ENCODE measurements at places on chromosomes 16 and 17. TPM values are rescaled to one million over a fixed set of nuclear protein-coding genes. Genes with fewer than 3 reads are reported as not detected.

The TBC1D28 gene
- total RNA-seq, result 0.18 TPM

The TPPP3 gene
- total RNA-seq, result 5.7 TPM

The MYLK3 gene
- 1.6 TPM for total RNA-seq

The TBC1D3E gene
- total RNA-seq, result not detected

The NPIPB6 gene
- total RNA-seq, result 6.6 TPM

The PDIA2 gene
- 2.7 TPM for total RNA-seq

The CCDC154 gene
- 3.9 TPM for total RNA-seq

The SEZ6L2 gene
- total RNA-seq, result 30.4 TPM

The TEKT5 gene
- total RNA-seq, result 1.1 TPM

The KRT9 gene
- total RNA-seq, result not detected

The CA4 gene
- total RNA-seq, result not detected

The TBC1D3H gene
- not detected for total RNA-seq

The UMOD gene
- total RNA-seq, result not detected

The TMEM235 gene
- 1.5 TPM for total RNA-seq

The KRT25 gene
- total RNA-seq, result not detected

The SLC6A4 gene
- total RNA-seq, result 1.1 TPM

The KRT16 gene
- 0.40 TPM for total RNA-seq

The CCDC57 gene
- 91.5 TPM for total RNA-seq

The ACACA gene
- total RNA-seq, result 127 TPM

The ASB16 gene
- total RNA-seq, result 0.14 TPM

All from mesothelial cell of epicardium (in vitro differentiated cells).